ENCODE measurements at places on chromosomes 7 and 10. TPM values are rescaled to one million over a fixed set of nuclear protein-coding genes. Genes with fewer than 3 reads are reported as not detected.

Gene AGMO
- total RNA-seq, result not detected

Gene CEP55
- total RNA-seq, result 66.1 TPM

Gene HOXA7
- total RNA-seq, result 2.6 TPM

Gene SFMBT2
- total RNA-seq, result 0.86 TPM

Gene LRMDA
- not detected for total RNA-seq

Gene RET
- total RNA-seq, result 0.29 TPM

Gene JAZF1
- total RNA-seq, result 21.3 TPM

Gene UNCX
- not detected for total RNA-seq

Gene ANKRD61
- total RNA-seq, result not detected

Gene TIMM23
- 129 TPM for total RNA-seq

Gene NKX6-2
- total RNA-seq, result not detected

Gene ZNF783
- total RNA-seq, result 3.0 TPM

Gene NEUROD6
- not detected for total RNA-seq

Gene MRLN
- not detected for total RNA-seq

Gene SPDYE2B
- total RNA-seq, result not detected

Gene TYW1B
- 0.53 TPM for total RNA-seq

Gene CTTNBP2
- total RNA-seq, result 0.18 TPM

Gene ACADSB
- 4.8 TPM for total RNA-seq

Gene TRIL
- total RNA-seq, result under 0.01 TPM

Gene HOXA2
- 0.53 TPM for total RNA-seq

Gene OR2A12
- not detected for total RNA-seq

Gene OR9A2
- total RNA-seq, result not detected

Gene UPK3BL2
- total RNA-seq, result not detected

Gene CDK14
- 36.6 TPM for total RNA-seq

Gene GIMAP8
- total RNA-seq, result not detected

Gene EVX1
- not detected for total RNA-seq

Gene DOCK1
- 24.5 TPM for total RNA-seq

Gene PNLIPRP3
- not detected for total RNA-seq

Gene FGFBP3
- 0.18 TPM for total RNA-seq

Gene RTKN2
- 0.71 TPM for total RNA-seq

Gene SUN3
- total RNA-seq, result not detected

Gene KIFBP
- 48.4 TPM for total RNA-seq

Gene SOSTDC1
- total RNA-seq, result 0.29 TPM

Gene EPHA1
- not detected for total RNA-seq

Gene SORCS3
- total RNA-seq, result not detected

Gene CLDN4
- 6.7 TPM for total RNA-seq

Gene IFIT2
- total RNA-seq, result 5.8 TPM

Gene CDHR1
- 0.58 TPM for total RNA-seq

Gene ZNF804B
- total RNA-seq, result not detected

Gene RNF32
- total RNA-seq, result 2.8 TPM

Gene PLEKHS1
- total RNA-seq, result not detected

Gene TAS2R41
- total RNA-seq, result not detected

Gene CALML3
- total RNA-seq, result not detected

Gene NEURL1
- total RNA-seq, result not detected

Gene NCOA4
- 152 TPM for total RNA-seq

Gene DYDC2
- not detected for total RNA-seq

Gene TMEM229A
- not detected for total RNA-seq

Gene PTPN12
- total RNA-seq, result 28.9 TPM

Gene CPA2
- not detected for total RNA-seq

Gene NXPH1
- not detected for total RNA-seq

Gene DGKI
- 0.89 TPM for total RNA-seq

Gene MYL10
- not detected for total RNA-seq

Data from myometrial cell (primary cell).